ENCODE measurements at places on chromosomes 6 and 20.

DNA sequence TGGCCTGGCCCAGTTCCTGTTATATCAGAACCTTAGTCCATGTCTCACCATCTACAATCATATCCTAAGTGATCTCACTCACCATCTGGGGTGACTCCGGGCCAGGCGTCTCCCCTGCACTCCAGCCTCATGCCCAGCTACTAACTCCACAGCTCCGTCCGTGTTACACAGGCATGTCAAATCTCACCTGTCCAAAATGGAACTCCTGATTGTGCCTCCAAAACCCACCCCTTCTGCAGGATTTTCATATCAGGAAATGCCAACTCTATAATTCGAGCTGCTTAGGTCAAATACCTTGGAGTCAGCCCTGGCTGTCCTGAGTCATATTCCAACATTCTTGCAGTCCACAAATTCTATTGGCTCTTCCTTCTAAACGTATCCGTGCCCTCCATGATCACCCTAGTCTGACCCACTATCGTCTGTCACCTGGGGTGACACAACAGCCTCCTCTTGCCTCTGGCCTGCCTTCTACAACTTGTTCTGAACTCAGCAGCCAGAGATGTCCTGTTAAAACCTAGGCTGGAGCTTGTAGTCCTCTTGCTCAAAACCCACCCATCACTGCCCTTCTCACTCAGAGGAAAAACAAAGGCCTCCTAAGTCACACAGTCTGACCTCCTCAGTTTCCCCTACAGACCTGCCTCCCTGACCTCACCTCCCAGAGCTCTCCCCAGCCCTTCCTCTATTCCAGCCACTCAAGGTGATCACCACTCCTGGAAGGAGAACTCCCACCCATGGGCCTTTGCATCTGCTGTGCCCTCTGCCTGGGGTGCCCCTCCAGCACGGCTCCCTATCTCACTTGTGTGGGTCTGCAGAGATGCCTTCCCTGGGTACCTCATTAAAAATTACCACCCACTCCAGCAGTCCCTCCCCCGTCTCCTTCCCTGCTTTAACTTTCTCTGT, 85.3 kb upstream of the SIRPA start:
- no peak for DNase-seq

GRCh38 chr6:119077643-119078375, 655 bp downstream of the FAM184A start:
- no peak for DNase-seq

DNA sequence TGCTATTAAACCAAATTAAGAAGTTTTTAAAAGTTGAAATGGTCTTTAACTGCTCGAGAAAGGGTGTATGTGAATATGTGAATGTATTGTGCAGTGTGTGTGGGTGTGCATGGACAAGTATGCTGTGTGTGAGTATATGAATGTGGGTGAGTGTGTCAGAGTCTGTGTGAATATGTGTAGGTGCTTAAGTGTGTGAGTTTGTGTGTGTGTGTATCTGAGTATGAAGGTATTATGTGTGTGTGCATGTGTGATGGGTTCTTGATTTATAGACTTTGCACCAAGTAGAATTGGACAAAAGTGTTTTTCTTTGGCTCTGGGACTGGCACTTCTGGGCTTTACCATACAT, 21.6 kb downstream of the EYA2 start:
- DNase-seq: no peak

DNA sequence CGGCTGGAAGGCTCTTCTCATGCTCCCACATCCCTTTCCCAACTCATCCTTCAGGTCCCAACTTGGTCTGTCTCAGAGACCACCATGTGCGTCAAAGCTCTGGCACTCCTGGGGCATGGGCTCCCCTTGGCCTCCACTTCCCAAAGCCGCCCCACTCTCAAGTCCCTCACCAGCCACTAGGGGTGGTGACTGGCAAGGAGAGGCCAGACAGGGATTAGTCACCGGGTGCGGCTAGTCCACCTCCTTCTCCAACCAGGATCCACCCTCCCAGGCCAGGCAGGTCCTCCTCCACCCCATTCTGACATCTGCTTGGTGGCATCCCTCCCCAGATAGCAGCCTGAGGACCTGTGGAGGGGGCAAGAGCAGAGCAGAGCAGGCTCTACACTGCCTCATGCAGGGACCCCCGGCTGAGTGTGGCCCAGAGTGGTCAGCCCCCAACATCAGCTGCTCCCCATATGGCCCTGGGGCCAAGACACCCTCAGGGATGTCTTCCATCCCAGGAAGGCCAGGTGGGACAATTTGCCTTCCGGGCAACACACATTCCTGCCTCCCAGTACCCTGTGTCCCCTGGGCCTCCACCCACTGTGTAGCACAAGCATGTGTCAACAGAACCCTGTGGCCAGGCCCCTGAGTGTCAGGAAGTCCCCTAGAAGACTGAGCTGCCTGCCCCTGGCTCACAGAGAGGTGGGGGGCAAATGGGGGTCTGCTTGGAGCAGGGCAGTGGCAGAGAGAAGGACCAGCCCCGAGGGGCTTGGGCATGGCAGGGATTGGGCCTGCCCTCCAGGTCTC, 29.2 kb downstream of the YTHDF1 start:
- DNase-seq: no peak

DNA sequence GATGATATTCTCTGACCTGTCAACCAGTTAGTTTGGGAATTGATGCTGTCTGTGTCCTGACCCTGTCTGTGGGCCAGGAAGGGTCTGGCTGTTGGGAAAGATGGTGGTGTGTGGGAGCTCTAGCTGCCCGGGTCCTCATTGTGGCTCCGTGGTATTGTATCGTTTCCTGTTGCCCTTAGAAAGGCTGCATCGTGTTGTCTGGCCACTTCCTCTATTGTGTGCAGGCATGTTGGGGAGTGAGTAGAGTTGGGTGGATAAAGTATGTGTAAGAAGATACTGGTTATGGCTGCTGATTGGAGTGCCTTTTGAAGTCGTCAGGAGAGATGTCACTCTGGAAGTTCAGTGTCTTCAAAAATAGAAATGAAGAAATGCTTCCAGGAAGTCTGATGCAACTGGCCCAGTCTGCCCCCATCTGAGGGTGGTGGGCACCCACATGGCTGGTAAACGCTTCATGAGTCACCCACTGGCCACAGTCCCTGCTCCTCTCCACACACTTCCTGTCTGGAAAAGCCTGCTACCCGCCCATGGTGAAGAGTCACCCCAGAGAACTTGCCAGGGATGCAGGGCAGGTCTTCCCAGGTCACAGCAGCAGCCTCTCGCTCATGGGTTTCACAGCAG, 27.9 kb downstream of the PPARD start:
- DNase-seq: no peak

DNA sequence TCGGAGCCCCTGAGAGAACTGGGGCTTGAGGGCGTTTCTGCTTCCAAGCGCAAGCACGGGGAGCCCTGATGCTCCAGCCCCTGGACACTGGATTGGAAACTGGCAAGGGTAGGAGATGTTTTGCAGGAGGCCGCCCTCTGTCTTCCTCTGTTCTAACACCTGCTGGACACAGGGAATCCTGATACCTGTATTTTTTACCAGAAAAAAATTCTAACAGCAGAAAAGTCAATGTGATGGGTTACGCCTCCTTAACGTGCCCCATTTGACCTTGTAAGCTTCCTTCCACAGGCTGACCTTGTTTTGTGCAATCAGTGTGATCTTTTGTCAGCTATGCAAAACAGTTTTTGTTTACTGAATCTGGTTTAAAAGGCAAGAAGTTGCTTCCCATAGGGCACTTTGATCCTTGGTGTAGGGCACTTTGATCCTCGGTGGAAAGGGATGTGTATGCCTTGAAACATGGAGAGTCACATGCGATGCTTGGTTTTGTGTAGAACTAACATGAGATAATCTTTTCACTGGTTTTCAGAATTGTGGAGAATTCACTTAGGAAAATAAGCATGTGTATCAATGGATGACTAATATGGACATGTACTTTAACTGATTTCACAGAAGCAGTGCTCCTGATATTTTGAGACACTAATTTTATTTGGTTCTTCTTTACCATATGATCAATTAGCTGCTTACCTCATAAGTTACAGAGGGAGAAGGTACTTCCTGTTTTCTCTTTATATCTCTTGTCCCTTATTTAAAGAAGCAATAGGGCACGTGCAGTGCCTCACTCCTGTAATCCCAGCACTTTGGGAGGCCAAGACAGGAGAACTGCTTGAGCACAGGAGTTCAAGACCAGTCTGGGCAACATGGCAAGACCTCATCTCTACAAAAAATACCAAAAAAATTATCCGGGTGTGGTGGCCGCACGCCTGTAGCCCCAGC, 59.9 kb upstream of the MAP3K4 start:
- no peak for DNase-seq

- DNase-seq: no peak
These were observed 407.6 kb upstream of the MANEA start for GRCh38 chr6:95169775-95170174.

DNA sequence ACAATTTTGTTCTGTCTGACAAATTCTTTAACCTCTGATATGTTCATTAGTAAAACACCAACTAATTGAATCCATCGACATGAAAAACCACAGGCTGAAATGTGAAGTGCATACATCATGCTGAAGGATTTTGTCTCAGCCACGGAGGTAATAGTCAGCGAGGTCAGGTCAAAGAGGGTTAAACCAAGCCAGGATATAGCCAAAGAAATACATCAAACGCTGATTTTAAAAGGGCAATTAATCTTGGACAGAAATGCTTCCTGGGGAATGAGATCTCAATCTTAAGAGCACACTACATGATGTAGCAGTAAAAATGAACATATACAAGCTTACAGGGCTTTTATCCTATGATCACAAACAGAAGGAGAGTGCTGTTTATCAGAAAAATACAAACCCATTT, 106.7 kb downstream of the PRDM1 start:
- DNase-seq: no peak

- no peak for DNase-seq
These were observed 20.5 kb downstream of the BCAS4 start for GRCh38 chr20:50815162-50815989.

GRCh38 chr6:73679009-73679408, 17.0 kb upstream of the CD109 start:
- no peak for DNase-seq

DNA sequence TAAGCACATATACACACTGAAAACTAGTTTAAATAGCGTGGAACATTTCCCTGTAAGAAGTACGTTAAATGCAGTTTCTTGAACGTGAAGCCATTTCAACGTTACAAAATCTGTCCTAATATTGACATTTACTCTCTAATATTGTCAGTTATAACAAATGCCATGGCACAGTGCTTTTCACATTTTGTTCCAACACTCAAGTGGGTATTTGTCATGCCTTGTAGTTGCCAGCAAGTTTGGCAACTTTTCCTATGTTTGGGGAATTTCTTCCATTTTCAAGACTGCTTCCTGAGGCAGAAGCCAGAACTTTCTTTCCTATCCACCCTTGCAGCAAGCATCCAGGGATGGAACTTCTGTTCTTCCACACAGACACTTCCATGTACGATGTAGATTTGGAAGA, 63.0 kb downstream of the STX11 start:
- no peak for DNase-seq

DNA sequence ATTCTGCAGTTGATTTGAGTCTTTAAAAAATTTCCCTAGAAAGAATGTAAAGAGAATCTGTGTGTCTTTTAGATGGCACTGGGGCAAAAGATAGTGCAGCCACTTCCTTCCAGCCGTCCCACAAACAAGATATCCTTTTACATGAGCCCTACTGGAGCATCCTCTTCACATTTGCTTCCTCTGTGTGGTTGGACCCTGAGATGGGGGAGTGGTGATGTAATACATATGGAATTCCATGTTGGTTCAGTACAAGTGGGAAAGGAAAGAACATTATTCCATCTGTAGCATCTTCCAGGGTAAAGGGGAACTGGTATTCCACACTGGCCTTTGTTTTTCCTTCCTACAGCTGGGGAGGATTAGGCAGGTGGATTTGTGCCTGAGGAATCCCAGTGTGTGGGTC, 78.9 kb upstream of the ISM1 start:
- DNase-seq: no peak

- DNase-seq: no peak
These were observed 654.9 kb upstream of the EYS start for GRCh38 chr6:66361886-66362285.

- DNase-seq: no peak
These were observed 416.5 kb downstream of the BCKDHB start for GRCh38 chr6:80523010-80523409.

DNA sequence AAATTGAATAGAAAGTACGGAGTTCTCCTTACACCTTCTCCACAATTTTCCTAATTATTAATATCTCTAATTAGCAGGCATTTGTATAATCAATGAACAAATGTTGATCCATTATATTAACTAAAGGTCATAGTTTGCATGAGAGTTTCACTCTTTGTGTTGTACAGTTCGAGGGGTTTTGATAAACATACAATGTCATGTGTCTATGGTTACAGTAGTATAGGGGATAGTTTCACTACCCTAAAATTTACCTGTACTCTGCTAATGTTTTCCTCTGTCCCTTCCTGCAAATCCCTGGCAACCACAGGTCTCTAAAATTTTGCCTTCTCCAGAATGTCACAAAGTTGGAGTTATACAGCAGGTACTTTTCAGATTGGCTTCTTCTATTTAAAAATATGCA, 1199.8 kb upstream of the GJE1 start:
- no peak for DNase-seq

DNA sequence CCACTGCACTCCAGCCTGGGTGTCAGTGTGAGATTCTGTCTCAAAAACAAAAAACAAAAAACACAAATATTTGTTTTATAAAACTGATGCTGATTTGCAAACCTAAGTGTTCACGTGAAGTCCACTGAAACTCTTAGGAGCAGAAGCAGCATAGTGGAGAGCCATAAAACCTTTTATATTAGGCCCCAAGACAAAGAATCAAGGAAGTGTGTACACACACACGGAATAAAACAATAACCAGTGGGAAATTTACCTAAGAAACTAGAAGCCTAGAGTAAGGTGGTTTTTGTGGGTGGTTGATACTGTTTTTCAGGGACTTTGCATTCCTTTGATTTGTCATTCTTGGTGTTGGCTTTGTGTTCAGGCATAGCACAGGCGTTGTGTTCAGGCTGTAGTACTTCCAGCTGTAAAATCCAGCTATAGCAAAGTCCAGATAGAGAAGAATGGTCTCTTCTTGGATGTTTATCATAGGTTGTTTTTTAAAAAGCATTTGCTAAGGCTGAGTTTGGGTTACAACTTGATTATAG, 61.3 kb downstream of the ATRN start:
- DNase-seq: no peak

DNA sequence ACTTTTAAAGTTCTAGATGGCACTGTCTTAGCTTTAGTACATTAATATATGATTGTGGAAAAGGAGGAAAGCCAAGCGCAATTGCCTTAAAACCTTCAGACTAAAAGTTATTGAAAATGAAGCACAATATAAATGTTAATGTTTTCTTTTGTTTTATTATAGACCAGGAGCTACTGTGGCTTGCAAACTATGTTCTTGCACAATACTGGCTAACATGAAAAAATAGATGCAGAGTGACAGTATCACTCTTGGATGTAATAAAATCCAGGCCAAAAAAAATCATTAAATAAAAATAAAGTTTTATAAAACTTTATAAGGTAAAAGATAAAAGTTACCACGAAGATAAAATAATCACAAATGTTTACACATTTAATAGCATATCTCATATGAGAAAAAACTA, 18.3 kb upstream of the PLN start:
- no peak for DNase-seq

DNA sequence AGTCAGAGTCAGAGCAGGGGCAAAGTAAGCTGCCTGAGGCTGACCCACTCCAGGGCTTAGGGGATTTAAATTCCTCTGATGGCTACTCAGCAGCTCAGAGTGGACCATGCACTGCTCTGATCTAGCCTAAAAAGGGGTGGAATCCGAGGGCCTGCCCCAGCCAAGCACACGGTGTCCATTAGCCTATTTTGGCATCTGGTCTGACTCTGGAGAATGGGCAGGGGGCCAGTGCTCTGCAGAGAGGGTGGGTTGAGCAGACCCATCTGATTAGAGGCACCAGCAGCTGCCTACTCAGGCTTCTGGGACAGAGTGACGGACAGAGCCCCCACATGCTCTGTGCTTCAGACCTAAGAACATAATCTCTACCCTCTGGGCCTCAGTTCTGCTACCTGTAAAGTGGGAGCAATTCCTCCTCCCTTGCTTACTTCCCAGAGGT, 25.9 kb upstream of the TGM2 start:
- no peak for DNase-seq
